ENCODE measurements at places on chromosomes 3 and 15.

DNA sequence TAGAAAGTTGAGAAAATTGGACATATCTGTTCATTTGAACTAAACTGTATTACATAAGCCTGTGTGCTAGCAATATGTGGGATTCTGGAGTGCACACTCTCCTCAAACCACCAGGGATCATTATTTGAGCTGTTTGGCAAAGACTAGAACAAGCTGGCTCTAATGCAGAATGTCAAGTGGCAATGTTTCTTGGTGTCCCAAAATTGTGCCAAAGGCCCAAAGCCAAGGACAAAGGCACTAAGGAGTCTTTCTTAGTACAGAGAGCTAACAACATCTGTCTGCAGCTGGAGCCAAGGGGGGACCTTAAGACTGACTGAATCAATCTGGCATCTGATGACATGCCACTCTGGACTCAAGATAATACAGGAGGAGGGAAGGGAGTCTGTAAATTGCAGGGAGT lies 76.7 kb upstream of the STRIT1 start:
- H3K27me3 ChIP-seq, result no peaks in the 10 kb centered on the region
- H3K27ac ChIP-seq, result no peak overlapping the region
- peaks cover 18% of the 10 kb centered on the region for H3K4me1 ChIP-seq
- no peak overlapping the region for H3K4me3 ChIP-seq
- DNase-seq, result no peak

- no peak overlapping the region for H3K27ac ChIP-seq
- H3K36me3 ChIP-seq, result no peaks in the 10 kb centered on the region
- no peak for DNase-seq
- H3K27me3 ChIP-seq, result no peaks in the 10 kb centered on the region
These were observed 64.8 kb upstream of the TMEM108 start for GRCh38 chr3:132973441-132973840.

DNA sequence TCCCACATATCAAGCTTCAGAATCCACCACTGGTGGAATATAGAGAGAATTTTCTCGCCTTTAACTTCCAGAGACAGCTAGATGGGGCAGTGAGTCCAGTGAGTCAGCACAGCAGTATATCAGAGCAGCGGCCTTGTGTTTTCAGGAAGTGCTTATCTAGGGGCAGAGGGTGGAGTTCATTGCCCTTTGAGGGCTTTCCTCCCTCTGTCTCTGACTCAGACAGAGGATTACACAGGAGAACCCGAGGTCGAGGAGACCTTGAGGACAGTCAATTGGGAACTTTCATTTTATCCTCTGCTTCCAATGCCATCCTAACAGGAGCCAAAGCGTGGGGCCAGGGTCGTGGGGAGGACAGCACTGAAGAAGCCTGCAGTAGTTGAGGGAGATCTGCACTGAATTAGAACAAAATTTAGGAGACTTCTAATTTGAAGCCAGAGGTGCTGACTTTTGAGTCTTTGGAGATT lies 109.6 kb upstream of the UMPS start:
- no peaks in the 10 kb centered on the region for H3K27me3 ChIP-seq
- H3K4me3 ChIP-seq, result no peak overlapping the region
- no peak for DNase-seq
- H3K36me3 ChIP-seq, result no peaks in the 10 kb centered on the region

GRCh38 chr15:83057696-83058376 lies 9.2 kb downstream of the BTBD1 start:
- no peak overlapping the region for H3K4me3 ChIP-seq
- H3K36me3 ChIP-seq, result peaks cover 16% of the 10 kb centered on the region
- DNase-seq, result no peak
- H3K27me3 ChIP-seq, result no peaks in the 10 kb centered on the region

- no peaks in the 10 kb centered on the region for H3K27me3 ChIP-seq
- H3K4me1 ChIP-seq, result peaks cover 34% of the 10 kb centered on the region
- DNase-seq, result no peak
These were observed 26.2 kb upstream of the SRP14 start for GRCh38 chr15:40065166-40065565.

DNA sequence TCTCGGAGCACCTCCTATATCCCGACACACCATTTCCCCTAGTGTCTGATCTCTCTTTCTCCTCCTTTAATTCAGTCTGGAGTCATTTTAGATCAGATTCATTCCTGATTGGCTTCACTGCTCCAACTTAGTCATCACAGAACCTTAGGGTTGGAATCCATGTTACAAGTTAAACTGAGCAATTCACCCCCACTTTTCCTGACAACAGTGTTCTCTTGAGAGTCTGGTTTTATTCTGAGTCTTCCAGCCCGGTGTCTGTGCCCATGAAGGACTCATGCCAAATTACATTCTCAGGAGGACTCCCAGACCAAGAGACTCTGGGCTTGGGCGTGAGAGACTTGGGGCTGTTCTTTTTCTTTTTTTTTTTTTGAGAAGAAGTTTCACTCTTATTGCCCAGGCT lies 57.5 kb downstream of the LPP start:
- peaks cover 78% of the 10 kb centered on the region for H3K4me1 ChIP-seq
- no peak for DNase-seq
- no peaks in the 10 kb centered on the region for H3K27me3 ChIP-seq
- H3K4me3 ChIP-seq, result peak overlapping the region; percentile 71
- peak overlapping the region; percentile 98 for H3K27ac ChIP-seq

GRCh38 chr3:194675081-194675640 lies 3.2 kb upstream of the LSG1 start:
- H3K27me3 ChIP-seq, result no peaks in the 10 kb centered on the region
- no peaks in the 10 kb centered on the region for H3K36me3 ChIP-seq
- H3K4me1 ChIP-seq, result peaks cover 13% of the 10 kb centered on the region
- DNase-seq, result no peak
- no peak overlapping the region for H3K4me3 ChIP-seq

DNA sequence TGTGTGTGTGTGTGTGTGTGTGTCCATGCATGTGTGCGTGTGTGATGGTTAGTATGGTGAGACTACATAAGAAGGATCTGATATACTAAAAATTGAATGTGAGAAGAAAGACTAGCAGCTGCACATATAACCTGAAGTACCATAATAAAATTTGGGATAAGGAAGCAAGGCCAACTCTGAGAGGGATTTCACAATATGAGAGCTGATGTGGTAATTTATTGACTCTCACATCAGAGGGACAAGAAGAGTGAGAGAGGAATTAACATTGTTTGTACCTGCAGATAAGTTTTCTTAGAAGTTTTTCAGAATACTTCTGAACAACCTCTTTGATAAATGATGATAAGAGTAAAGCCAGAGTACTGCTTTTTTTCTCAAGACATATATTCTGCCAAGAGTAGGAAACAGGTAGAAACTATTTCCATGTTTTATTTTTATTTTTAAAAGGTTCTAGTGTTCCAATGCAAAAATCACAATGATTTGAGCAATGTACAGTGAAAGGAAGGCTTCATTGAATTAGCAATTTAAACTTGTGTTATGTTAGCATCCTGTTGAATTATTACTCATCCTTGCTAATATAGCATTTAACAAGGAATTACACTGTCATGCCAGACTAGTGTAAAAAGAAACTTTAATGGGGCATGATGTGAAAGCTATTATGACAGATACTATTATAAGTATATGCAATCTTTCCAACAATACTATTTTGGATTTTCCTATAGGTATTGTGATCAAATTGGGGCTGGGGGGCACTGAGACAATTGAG lies 415.5 kb upstream of the ARPP21 start:
- H3K27me3 ChIP-seq, result no peaks in the 10 kb centered on the region
- no peak for DNase-seq

DNA sequence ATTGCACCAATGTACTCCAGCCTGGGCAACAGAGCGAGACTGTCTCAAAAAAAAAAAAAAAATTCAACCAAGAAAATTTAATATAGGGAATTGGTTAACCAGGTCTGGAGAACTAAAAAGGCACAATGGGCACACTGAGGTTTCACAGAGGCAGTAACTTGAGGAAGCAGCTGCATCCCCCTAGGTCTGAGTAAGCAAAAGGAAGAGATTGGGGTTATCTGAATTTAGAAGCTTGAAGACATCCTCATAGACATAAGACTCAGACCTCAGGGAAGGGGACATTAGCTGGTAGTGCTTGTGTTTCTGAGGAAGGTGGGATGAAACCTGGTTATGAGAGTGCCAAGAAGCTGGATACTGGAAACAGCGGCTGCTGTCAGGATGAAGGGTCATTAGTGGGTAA lies 50.1 kb upstream of the LEKR1 start:
- no peaks in the 10 kb centered on the region for H3K27me3 ChIP-seq
- H3K4me3 ChIP-seq, result no peak overlapping the region
- H3K36me3 ChIP-seq, result no peaks in the 10 kb centered on the region
- DNase-seq, result no peak

DNA sequence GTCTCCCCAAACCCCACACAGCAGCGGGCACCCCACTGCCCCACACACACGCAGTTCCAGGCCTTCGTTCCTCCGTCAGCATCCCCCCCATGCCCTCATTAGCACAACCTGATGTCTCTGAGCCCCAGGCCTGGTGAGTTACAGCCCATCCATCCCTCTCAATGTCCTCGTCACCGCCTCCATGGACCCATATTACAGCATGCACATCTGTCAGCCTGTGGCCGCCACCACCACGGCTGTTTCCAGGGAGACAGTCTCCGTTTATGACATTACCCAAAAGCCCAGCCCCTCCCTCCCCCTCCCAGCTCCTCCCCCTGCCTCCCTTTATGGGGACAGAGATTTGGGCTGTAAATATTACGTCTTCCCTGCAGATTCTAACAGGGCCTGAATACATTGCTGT lies 143.1 kb upstream of the LINGO1 start:
- no peaks in the 10 kb centered on the region for H3K4me1 ChIP-seq
- H3K36me3 ChIP-seq, result no peaks in the 10 kb centered on the region
- H3K4me3 ChIP-seq, result no peak overlapping the region
- DNase-seq, result no peak
- no peak overlapping the region for H3K27ac ChIP-seq

DNA sequence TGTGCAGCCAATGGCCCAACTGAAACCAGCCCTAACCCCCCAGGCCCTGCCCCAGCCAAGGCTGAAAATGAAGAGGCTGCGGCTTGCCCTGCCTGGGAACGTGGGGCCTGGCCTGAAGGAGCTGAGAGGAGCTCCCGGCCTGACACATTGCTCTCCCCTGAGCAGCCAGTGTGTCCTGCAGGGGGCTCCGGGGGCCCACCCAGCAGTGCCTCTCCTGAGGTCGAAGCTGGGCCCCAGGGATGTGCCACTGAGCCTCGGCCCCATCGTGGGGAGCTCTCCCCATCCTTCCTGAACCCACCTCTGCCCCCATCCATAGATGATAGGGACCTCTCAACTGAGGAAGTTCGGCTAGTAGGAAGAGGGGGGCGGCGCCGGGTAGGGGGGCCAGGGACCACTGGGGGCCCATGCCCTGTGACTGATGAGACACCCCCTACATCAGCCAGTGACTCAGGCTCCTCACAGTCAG lies 11.2 kb downstream of the MAP1A start:
- DNase-seq, result no peak
- peaks cover 10% of the 10 kb centered on the region for H3K36me3 ChIP-seq
- no peaks in the 10 kb centered on the region for H3K4me1 ChIP-seq
- H3K27me3 ChIP-seq, result no peaks in the 10 kb centered on the region

DNA sequence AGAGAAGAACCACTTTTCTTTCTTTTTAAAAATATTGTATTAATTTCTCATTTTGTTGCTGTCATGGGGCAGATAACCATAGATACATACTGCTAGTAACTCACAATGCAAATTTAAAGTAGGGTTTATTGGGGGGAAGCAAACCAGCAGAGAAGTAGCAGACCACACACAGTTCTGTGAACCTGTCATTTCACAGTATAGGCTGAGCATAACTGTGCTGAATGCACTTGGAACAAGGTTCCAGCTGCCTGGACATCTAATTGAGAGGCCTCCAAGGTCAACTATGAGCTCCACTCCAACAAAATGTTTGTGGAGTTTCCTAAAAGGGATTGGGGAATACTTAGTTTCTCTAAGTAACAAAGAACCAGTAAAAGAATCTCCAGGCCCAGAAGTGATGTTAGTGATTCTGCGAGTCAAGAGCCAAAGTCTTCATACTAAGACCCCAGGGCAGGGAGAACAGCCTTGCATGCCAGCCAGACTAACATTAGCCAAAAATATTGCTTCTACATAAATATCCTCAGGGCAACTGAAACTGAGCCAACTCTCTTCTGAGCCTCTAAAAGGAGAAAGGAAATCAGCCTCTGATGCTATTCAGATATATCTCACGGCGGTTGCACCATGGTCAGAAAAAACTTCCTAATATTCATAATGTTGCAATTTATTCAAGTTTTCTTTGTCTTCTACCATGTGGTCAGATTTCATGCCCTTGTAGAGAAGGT lies 856.4 kb upstream of the ALCAM start:
- no peaks in the 10 kb centered on the region for H3K36me3 ChIP-seq
- H3K27ac ChIP-seq, result peak overlapping the region; percentile 44
- H3K27me3 ChIP-seq, result no peaks in the 10 kb centered on the region
- no peak for DNase-seq

GRCh38 chr3:119743921-119744320 lies 38.0 kb upstream of the NR1I2 start:
- no peaks in the 10 kb centered on the region for H3K36me3 ChIP-seq
- no peak for DNase-seq
- H3K4me3 ChIP-seq, result no peak overlapping the region
- H3K4me1 ChIP-seq, result no peaks in the 10 kb centered on the region
- no peak overlapping the region for H3K27ac ChIP-seq
- no peaks in the 10 kb centered on the region for H3K27me3 ChIP-seq

DNA sequence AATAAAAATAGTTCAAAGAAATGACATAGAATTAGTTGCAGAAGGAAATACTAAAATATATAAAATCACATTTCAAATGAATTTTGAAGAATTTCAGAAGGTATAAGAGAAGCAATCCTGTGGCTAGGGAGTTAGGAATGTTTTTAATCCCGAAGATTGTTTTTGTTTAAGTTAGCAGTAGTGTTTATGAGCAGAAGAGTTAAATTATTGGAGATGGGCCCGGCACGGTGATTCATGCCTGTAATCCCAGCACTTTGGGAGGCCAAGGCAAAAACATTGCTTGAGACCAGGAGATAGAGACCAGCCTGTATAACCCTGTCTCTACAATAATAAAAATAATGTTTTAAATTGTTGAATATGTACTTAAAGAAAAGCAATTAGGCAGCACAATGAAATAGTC lies 432.5 kb downstream of the MFSD1 start:
- H3K27ac ChIP-seq, result no peak overlapping the region
- no peaks in the 10 kb centered on the region for H3K4me1 ChIP-seq
- H3K36me3 ChIP-seq, result no peaks in the 10 kb centered on the region
- no peaks in the 10 kb centered on the region for H3K27me3 ChIP-seq
- DNase-seq, result no peak
- no peak overlapping the region for H3K4me3 ChIP-seq

GRCh38 chr3:104943974-104944373 lies 422.7 kb upstream of the ALCAM start:
- H3K27ac ChIP-seq, result no peak overlapping the region
- no peaks in the 10 kb centered on the region for H3K27me3 ChIP-seq
- no peak overlapping the region for H3K4me3 ChIP-seq
- no peaks in the 10 kb centered on the region for H3K36me3 ChIP-seq
- no peaks in the 10 kb centered on the region for H3K4me1 ChIP-seq
- DNase-seq, result no peak

DNA sequence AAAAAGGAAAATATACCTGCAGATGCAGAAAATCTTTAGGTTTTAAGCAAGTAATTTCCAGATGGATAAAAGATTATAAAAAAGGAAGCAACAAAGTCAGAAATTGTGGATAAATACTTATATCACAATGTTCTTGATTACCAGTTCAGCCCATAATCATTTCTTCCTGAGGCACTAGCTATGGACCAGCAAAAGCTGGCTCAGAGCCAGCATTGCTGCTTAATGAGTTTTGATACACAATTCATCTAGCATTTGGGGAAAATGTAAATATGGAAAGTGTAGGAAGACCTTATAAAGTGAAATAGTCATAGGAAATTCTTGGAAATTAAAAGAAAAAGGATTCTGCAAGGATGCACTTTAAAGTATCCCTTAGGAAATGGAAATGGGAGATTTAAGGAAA lies 168.3 kb upstream of the GBE1 start:
- no peak overlapping the region for H3K27ac ChIP-seq
- no peaks in the 10 kb centered on the region for H3K36me3 ChIP-seq
- DNase-seq, result no peak
